ENCODE measurements at places on chromosomes 11 and 22.

DNA sequence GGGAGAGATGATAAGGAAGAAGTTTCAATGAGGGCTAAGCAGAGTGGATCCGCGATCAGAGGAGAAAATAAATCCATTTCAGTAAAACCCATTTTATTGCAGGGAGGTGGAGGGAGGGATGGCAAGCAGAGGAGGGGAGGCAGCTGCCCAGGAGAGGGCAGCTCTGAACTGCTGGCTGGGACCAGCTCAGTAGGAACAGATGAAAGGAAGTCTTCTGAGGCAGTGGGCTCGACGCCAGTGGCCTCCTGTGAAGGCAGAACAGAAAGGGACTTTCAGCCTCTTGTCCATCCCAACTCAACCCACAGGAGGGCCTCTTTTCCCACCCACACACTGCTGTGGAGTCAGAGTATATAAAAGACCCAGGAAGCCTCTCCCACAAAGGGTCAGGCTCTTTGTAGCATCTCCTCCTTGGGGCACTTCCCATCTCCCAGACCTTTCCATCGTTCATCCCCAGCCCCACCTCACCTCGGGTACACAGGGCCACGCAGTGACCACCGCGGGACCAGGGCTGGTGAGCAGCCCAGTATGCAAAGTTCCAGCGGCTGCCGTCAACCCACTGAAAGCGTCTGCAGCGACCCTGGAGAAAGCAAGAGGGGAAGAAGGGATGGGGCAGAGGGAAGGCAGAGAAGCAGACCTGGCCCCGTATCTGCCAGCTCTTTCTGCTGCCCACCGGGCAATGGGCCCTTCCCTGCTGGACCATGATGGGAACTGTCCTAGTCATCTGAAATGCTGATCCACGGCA, 3.0 kb downstream of the PRG2 start:
- no peak for DNase-seq

GRCh38 chr11:8608652-8609051, 14.6 kb upstream of the STK33 start:
- DNase-seq: no peak

DNA sequence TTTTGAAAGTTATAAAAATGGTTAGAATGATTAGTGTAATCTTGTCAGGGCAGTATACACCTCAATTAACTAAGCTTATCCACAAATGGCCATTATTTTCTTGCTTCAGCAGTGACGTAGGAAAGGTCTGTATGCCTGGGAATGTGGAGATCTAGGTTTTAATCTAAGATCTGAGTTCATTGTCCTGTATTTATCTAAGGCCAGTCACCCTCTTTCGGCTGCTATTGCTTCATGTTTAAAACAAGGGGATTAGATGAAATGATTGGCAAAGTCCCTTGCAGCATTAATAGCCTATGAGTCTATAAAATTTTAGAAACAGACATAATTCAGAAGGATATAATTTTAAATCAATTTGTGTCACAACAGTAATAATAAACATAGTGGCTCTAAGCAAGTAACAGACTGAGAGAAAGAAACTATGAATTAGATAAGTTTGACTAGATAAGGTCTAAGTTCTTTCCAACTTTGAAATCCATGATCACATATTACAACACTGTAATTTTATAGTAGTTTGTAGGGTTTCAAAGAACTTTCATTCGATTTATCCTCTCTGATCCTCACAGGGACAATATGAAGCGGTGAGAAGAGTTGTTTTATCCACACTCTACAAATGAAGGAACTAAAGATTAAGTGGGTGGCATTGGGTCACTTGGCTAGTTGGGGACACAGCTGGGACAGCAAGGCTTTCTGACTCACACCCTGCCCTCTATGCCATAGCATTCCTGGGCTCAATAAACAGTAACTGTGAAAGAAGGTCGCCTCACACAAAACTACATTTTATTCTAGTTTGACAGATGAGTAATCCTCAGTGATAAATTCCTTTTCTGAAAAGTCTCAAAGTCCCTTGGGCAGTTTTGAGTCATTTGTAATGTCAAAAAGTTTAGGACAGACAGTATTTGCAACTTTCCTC, 60.6 kb upstream of the RDX start:
- no peak for DNase-seq

GRCh38 chr11:40187295-40187694, 1272.2 kb downstream of the LRRC4C start:
- no peak for DNase-seq

DNA sequence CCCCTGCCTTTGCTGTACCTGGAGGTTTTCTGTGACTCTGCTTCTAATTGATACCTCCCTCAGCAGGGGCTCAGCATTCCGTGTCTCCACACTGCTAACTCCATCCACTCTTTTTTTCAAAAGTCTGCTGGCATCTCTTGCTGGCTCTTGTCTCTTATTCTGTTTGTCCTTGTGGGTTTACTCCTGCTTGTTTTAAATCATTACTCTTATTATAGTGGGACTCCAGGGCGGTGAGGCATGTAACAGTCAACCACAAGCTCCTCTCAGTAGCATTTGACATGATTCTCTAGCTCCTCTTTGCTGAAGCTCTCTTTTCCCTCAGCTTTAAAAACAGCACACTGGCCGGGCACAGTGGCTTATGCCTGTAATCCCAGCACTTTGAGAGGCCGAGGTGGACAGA, 260.2 kb upstream of the NARS2 start:
- no peak for DNase-seq

- no peak for DNase-seq
Measured at GRCh38 chr22:22920104-22920654, 32.6 kb downstream of the IGLL5 start.

DNA sequence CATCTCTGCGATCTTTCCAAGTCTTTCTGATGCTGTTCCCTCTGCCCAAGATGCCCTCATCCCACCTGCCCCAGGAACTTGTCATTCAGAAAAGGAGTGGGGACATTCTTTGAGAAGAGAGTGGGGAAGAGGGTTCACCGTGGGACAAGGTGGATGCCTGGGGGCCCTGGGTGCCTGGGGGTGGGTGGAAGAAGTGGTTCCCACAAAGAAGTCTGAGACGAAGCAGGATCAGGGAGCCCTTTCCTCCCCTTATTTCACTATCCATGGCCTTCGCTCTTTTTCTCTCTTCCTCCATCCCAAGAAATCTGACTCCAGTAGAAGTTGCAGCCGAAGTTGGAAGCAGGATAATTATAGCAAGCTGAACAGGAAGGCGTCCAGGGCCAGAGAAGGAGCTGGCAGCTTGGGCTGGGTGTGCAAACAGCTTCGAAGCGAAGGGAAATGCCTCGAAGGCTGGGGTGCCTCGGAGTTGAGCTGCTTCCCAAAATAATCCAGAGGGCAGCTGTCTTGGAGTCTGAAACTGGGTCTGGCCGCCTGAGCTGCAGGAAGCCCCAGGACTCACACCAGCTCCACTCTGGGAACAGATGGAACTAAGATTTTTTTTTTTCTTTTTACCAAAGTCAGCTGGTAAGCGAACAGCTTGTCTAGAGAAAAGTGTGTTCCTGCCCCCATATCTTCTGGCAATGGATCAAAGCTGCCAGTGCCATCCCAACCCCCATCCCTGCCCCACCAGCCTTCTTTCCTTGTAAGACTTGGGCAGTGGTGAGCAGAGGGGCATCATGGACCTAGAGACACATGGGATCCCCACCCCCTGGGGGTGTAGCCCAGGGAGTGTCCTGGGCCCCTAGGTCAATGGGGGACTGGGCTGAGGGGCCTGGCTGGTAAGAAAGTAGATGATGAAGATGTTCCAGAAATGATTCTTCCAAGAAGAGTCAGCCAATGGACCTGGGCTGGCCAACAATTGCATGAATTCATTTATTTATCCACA, 31.5 kb downstream of the PARVG start:
- no peak for DNase-seq

GRCh38 chr11:47002390-47002789, 65.8 kb downstream of the CSTPP1 start:
- no peak for DNase-seq

DNA sequence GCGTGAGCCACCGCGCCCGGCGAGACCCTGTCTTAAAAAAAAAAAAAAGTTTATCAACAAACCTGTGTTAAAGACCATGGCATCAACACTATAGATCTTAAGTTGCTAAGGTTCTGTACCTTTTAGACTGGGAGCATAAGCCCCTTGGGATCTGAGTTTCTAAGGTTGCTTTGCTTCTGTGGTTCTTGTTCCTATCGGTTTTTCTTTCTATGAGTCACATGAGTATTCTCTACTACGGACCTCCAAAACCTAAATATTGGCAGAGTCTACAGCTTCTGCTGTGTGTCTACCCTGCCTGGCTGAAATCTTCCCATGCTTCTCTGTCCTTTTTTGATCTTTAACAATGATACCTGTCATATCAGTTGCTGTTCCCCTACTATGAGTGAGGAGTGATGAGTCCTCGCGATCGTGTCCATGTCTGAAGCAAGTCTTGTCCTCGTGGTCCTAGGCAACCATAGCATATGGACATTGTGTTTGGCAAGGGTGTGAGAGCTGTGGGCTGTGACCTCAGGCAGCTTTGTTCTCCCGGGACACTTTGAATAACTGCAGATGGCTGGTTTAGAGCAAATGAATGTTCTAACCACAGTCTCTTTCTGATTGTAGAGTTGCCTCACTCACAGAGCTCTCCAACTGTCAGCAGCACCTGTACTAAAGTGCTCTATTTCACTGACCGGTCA, 9.0 kb upstream of the DLAT start:
- DNase-seq: no peak

DNA sequence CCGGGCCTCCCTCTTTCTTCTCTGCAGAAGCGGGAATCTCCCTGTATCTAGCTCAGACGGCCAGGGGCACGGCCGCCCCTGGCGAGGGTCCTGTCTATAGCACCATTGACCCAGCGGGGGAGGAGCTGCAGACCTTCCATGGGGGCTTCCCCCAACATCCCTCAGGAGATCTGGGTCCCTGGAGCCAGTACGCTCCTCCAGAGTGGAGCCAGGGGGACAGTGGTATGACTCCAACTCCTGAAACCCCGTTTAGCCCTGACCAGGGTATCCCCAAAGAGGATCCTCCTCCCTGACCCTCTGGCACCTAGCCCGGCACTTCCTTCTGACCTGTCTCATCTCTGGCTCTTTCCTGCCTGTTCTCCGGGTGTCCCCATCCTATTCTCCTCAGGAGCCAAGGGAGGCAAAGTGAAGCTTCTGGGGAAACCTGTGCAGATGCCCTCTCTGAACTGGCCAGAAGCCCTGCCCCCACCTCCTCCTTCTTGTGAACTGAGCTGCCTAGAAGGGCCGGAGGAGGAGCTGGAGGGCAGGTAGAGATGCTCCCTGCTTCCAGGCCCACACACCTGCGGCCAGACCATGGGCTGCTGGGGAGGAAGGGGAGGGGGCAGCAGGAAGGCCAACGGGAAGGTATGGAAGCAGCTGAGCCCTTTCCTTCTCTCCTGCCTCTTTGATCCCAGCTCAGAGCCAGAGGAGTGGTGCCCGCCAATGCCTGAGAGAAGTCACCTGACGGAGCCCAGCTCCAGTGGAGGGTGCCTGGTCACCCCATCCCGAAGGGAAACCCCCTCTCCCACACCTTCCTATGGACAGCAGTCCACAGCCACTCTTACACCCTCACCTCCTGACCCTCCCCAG, 12.9 kb downstream of the ROBO3 start:
- peak; percentile 31 for DNase-seq

GRCh38 chr11:72682858-72683243, 8.6 kb upstream of the PDE2A start:
- no peak for DNase-seq

GRCh38 chr11:6755303-6755952, 16.3 kb downstream of the OR2AG2 start:
- no peak for DNase-seq

DNA sequence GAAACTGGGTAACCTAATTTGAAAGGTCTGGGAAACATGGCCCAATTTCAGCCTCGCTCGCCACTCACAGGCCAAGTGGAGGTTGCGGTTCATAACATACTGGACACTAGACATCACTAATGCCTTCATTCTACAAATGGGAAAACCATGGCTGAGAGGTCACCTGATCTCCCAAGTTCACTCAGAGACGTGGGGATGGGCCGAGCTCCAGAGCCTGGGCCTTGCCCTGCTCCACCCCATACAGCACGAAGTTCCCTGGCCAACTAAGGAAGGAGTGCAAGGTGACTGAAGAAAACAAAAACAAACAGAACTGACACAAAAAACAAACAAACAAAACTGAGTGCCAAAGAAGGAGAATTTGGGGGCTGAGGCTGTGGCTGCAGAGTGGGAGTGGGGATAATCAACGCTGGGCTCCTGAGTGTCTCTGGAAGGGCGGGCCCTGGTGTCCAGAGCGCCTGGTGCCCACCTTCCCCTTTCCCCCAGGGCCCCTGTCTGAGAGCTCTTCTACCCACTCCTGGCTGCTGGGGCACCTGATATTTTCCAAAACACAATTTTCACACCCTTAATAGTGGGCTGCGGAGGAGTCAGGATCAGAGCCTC, 46.5 kb upstream of the ADA2 start:
- no peak for DNase-seq

DNA sequence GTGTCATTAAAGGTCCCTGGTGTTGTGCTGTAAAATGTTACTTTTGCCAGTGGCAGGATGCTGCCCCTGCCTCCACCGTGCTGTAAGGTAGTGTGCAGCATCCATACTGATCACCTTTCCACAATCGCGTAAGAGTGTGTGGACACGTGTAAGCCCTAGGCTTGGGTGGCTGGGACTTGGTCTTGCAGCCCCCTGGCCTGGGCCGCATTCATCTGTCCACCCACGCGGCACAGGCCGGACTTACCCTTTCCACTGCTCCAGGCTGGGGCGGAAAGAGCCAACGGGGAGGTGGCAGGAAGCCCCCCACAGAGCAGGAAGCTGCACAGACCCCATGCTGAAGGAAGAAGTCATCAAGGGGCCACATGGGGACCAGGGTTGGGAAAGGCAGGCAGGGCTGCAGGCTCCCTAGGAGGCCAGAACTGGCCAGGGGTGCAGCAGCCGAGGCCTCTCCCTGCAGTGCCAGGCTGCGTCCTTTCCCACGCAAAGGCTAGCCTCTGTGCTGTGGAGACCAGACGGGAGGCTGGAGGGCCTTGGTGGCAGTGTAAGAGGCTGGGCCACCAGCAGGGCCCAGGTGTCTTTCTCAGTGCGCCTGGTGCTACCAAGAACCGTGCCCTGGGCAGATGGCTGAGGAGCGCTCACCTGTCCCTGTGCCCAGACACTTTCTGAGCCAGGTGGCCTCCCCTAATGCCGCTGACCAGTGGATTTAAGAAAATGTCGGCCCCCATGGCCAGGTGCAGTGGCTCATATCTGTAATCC, 11.7 kb upstream of the TMEM191C start:
- peak; percentile 9 for DNase-seq

GRCh38 chr11:64814712-64815187, 4.4 kb upstream of the MEN1 start:
- no peak for DNase-seq

DNA sequence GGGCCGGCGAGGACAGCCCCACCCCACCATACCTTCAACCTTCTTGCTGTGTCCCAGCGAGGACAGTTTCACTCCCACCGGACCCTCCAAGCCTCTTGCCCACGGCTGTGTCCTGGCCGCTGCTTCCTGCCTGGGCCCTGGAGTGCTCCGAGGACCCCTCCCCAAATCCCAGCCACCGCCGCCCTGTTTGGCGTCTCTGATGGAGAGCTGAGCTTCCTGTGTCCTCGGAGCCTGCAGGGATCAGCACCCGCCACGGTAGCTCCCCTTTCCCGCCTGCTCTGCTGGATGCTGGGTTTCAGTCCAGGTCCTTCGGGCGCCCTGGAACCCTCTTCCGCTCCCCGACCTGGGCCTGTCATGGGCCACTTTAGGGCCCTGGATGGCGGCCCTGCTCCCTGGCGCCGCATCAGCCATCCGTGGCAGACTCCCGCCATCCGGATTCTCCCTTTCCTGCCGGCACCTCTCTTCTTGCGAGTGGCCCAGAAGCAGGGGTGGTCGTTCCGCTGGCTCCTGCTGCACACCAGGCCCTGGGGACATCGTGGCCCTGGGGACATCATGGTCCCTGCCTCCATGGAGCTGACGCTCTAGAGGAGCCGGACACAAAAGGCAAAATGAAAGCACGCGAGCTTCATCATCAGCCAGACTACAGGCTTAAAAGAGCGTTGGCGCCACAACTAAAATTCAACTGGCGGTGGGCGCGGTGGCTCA, 34.3 kb upstream of the GAL start:
- no peak for DNase-seq

- no peak for DNase-seq
Measured at GRCh38 chr22:46934172-46934745, 171.8 kb downstream of the TBC1D22A start.

Measured in ovary (tissue), 10 donors.